NCI-H345 (cell line): ENCODE measurements at places on chromosomes 11 and 22.

- DNase-seq: no peak
These were observed 221.4 kb downstream of the C11orf91 start for GRCh38 chr11:33479231-33479630.

GRCh38 chr11:64224151-64224890, 1.7 kb downstream of the TRPT1 start:
- DNase-seq: no peak

GRCh38 chr22:23250785-23251363, 70.6 kb downstream of the BCR start:
- DNase-seq: no peak

DNA sequence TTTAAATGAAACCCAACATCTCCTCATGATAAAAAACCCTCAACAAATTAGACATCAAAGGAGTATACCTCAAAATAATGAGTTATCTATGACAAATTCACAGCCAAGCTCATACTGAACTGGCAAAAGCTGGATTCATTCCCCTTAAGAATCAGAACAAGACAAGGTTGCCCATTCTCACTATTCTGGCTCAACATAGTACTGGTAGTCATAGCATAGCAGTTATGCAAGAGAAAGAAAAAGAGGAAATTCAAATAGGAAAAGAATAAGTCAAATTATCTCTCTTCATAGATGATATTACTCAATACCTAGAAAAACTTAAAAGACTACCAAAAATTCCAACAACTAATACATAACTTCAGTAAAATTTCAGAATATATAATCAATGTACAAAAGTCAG, 29.4 kb upstream of the XKR3 start:
- DNase-seq: no peak

DNA sequence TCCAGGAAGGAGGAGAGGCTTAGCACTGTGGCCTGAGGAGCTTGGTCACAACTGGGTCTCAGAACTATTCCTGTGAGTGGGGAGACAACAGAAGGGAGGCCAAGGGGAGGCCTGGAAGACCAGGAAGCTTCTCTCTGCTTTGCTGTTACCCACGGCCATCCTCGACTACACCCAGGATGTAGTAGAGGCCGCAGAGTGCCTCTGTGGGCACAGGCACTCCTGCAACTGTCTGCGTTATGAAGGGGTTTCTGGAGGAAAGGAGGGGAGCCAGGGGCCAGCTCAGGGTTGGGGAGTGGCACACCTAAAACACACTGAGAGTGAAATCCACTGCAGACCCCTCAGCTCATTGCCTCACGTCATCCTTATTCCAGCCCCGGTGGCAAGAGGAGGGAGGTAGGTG, 3.8 kb upstream of the MFRP start:
- DNase-seq: no peak
